ENCODE measurements at places on chromosomes 3 and 15.

GRCh38 chr3:48429960-48430707, at the start of gene PLXNB1:
Gene PLXNB1, minus strand, starts transcription at chr3:48430086. Its CDS starts 5,475 bp downstream, at chr3:48424611.
- H3K36me3 ChIP-seq, result peaks cover 7% of the 10 kb centered on the region
- no peaks in the 10 kb centered on the region for H3K27me3 ChIP-seq
- DNase-seq, result peak; percentile 75
- peak within 1 kb of the TSS; percentile 68 for H3K4me3 ChIP-seq

DNA sequence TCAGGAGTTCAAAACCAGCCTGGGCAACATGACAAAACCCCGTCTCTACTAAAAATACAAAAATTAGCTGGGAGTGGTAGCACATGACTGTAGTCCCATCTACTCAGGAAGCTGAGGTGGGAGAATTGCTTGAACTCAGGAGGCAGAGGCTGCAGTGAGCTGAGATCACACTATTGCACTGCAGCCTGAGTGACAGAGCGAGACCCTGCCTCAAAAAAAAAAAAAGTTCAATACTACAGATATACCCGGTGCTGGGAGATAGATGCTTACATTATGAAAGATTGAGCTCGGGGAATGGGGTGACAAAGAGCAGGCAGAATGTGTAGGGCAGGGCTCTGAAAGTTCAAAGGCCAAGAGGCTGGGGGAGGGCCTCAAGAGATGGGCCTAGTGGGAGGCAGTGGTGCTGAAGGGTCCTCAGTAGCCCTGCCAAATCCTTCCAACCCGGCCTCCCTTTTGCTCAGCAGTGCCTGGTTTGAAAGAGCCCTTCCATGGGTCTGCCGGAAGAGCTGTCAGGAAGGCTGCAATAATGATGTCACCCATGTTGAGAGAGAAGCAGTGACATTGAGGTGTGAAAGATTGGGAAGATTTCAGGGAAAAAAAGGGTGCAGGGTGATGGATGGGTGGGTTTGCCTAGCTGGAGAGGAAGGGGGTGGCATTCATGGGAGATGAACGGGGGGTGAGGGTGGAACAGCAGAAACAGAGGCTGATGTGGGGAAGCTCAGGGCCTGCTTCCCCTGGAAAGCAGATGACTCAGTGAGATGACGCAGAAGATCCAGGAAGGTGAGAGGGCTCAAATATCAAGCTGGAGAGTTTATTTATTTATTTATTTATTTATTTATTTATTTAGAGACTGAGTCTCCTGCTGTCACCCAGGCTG, 20.0 kb upstream of the IREB2 start:
- no peaks in the 10 kb centered on the region for H3K4me1 ChIP-seq
- no peak overlapping the region for H3K4me3 ChIP-seq
- peak; percentile 18 for DNase-seq
- H3K36me3 ChIP-seq, result no peaks in the 10 kb centered on the region
- no peak overlapping the region for H3K27ac ChIP-seq
- peaks cover 11% of the 10 kb centered on the region for H3K27me3 ChIP-seq

DNA sequence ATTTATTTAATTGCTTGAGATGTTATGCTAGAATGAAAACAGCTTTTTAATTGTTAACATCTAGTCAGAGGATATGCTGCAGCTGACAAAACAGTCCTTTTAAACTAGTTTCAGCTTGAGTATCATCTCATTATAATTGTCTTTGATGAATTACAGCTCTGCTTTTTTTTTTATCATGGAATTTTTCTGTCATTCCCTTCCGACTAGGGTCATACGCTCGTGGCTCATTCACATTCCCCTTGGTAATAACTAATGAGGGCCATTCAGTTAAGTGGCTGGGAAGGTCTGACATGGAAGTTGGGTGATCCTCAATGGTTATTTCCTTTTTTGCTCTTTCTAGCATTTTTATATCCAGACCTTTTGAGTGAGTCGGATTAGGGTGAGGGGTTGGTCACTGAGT, 77.0 kb downstream of the PGPEP1L start:
- no peaks in the 10 kb centered on the region for H3K4me1 ChIP-seq
- no peaks in the 10 kb centered on the region for H3K27me3 ChIP-seq
- no peak overlapping the region for H3K27ac ChIP-seq
- H3K4me3 ChIP-seq, result no peak overlapping the region
- DNase-seq, result no peak
- H3K36me3 ChIP-seq, result peaks cover 39% of the 10 kb centered on the region

GRCh38 chr3:107258300-107258699, 118.9 kb upstream of the CCDC54 start:
- H3K27me3 ChIP-seq, result no peaks in the 10 kb centered on the region
- H3K27ac ChIP-seq, result no peak overlapping the region
- DNase-seq, result no peak

DNA sequence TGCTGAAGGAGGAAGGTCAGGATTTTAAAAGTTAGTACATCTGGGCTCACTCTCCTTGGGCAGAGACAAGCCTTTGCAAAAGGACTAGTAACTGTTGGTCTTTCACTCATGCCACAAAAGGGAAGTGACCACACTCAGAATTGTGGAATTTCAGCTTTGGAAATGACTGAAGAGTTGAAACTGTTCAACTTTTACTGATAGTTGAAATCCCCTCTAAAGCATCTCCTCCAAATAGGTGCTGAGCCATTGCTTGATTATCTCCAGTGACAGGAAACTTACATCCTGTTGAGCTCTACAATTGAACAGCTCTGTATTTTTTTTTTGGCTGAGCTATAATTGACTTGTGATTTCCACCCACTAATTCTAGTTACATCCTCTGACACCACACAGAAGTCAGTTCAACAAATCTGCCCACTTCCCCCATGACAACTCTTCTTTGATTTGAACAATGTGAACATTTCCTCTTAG, 254.8 kb upstream of the TPRG1 start:
- no peaks in the 10 kb centered on the region for H3K27me3 ChIP-seq
- peaks cover 17% of the 10 kb centered on the region for H3K4me1 ChIP-seq
- DNase-seq, result no peak
- no peak overlapping the region for H3K4me3 ChIP-seq
- H3K36me3 ChIP-seq, result no peaks in the 10 kb centered on the region

- peaks cover 12% of the 10 kb centered on the region for H3K27me3 ChIP-seq
- H3K4me1 ChIP-seq, result peaks cover 19% of the 10 kb centered on the region
- H3K4me3 ChIP-seq, result no peak overlapping the region
- no peaks in the 10 kb centered on the region for H3K36me3 ChIP-seq
Measured at GRCh38 chr3:14358426-14359211, 43.8 kb upstream of the SLC6A6 start.

GRCh38 chr3:17972476-17972875, 230.0 kb upstream of the TBC1D5 start:
- H3K27me3 ChIP-seq, result no peaks in the 10 kb centered on the region
- no peaks in the 10 kb centered on the region for H3K36me3 ChIP-seq
- H3K4me3 ChIP-seq, result no peak overlapping the region
- no peak for DNase-seq

GRCh38 chr3:195209083-195209846, 61.7 kb downstream of the XXYLT1 start:
- H3K27me3 ChIP-seq, result no peaks in the 10 kb centered on the region
- H3K36me3 ChIP-seq, result no peaks in the 10 kb centered on the region
- no peak for DNase-seq
- H3K27ac ChIP-seq, result peak overlapping the region; percentile 91

DNA sequence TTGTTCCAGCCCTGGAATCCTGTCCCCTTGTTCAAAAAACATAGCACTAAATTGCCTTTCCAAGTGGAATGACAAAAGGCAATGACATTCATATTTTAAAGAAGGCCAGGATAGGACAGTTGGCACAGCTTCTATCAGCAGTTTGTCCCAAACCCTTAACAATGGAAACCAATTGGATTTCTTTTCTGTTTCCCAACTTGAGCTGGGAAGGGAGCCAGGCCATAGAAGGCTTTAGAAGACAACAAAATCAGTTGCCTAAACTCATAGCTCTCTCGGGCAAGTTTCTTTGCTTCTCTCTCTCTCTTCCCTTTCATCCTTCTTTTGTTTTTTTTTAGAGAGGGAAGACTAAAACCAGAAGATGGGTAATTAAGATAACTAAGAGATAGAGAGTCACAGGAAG, 227.7 kb upstream of the TPRG1 start:
- DNase-seq, result no peak
- peaks cover 16% of the 10 kb centered on the region for H3K4me1 ChIP-seq
- H3K4me3 ChIP-seq, result no peak overlapping the region
- H3K36me3 ChIP-seq, result no peaks in the 10 kb centered on the region

DNA sequence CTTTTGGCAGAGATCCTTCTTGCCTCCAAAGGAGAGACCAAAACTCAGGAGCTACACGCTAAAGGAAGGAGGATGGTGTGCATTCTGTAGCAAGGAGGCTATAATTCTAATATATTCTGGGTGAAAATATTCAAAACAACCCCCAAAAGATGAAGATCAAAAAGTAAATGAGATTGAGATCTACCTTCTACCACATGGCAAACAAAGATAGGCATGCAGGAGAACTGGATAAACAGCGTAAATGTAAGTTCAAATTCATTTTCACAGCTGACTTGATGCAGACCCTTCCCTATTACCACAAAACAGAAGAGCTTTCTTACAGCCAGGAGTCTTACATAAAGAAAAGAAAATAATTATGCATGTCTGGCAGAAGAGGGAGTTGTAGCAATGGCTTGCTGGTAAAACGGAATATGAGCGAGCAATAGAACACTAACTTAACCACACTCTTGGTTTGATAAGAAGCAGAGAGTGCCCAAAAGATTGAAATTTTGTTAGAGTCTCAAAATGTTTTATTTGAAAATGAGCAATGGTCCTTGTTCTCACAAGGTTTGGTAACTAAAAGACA, 272.7 kb downstream of the MECOM start:
- H3K36me3 ChIP-seq, result no peaks in the 10 kb centered on the region
- DNase-seq, result peak; percentile 22
- H3K27ac ChIP-seq, result no peak overlapping the region
- no peak overlapping the region for H3K4me3 ChIP-seq
- H3K27me3 ChIP-seq, result no peaks in the 10 kb centered on the region

- no peaks in the 10 kb centered on the region for H3K27me3 ChIP-seq
- H3K4me3 ChIP-seq, result no peak overlapping the region
- no peak for DNase-seq
- H3K36me3 ChIP-seq, result no peaks in the 10 kb centered on the region
Measured at GRCh38 chr3:3081381-3082233, 28.6 kb downstream of the IL5RA start.

- no peaks in the 10 kb centered on the region for H3K27me3 ChIP-seq
- H3K4me3 ChIP-seq, result no peak overlapping the region
- no peak for DNase-seq
Measured at GRCh38 chr3:103976931-103977339, 1389.8 kb upstream of the ALCAM start.

GRCh38 chr3:185251272-185251671, 2.6 kb downstream of the EHHADH start:
- H3K36me3 ChIP-seq, result no peaks in the 10 kb centered on the region
- H3K27me3 ChIP-seq, result no peaks in the 10 kb centered on the region
- no peak for DNase-seq
- no peak overlapping the region for H3K4me3 ChIP-seq
- no peaks in the 10 kb centered on the region for H3K4me1 ChIP-seq

DNA sequence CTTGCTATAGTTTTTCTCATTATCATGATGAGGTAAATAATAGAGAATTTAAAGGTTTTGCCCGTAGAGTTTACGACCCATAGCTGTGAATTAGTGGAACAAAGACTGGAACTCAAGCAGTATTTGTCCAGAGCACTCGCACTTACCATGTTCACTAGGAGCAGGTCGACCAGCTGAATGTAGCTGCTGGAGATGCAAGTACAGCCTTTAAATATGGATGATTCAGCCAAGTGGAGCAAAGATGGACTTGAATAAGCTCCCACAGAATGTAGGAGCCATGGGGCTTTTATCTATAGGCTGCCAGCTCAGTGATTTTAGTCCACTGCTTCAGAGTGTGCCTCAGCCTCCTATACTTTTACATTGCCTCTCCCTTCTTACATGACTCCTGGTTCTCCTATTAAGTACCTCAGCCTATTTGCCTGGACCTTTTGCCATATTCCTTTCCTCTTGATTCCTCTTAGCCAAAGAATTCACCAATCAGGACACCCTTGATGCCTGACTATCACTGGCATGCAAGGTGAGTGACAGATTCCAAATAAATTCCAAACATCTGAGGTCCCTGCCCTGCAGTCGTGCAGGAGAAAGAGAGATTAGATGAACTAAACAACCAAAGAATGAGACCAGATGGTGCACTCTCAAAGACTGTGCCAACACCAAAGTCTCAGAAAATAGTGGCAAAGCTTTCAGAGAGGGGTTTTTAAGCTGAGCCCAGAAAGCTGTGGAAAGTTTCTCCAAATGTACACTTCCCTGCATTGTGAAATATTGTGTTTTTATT, 3.9 kb downstream of the MKRN3 start:
- no peaks in the 10 kb centered on the region for H3K36me3 ChIP-seq
- no peaks in the 10 kb centered on the region for H3K27me3 ChIP-seq
- peak; percentile 6 for DNase-seq
- H3K27ac ChIP-seq, result peak overlapping the region; percentile 13
- peaks cover 9% of the 10 kb centered on the region for H3K4me1 ChIP-seq

- no peak overlapping the region for H3K4me3 ChIP-seq
- H3K27ac ChIP-seq, result no peak overlapping the region
- no peaks in the 10 kb centered on the region for H3K27me3 ChIP-seq
- DNase-seq, result no peak
- H3K4me1 ChIP-seq, result no peaks in the 10 kb centered on the region
- no peaks in the 10 kb centered on the region for H3K36me3 ChIP-seq
Measured at GRCh38 chr15:35777061-35777460, 231.1 kb upstream of the DPH6 start.

DNA sequence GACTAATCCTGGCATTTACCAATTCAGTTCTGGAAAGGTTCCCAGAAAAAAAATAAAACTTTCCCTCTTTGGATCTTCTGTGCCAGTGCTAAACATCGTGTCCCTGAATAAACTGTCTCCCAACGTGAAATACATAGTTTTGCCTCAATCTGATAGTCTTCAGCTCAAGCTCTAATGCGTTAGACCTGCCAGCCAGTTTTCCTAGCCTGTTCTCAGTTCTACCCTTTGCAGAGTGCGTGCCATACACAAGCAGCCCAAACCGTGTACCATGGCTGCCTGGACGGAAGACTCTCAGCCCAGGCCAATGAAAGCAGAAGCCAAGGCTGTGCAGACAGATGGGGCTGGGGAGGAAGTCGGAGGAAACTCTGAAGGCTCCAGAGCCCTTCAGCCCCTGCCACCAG, 11.4 kb upstream of the OCA2 start:
- no peaks in the 10 kb centered on the region for H3K27me3 ChIP-seq
- no peak overlapping the region for H3K27ac ChIP-seq
- no peak for DNase-seq
- H3K4me1 ChIP-seq, result peaks cover 14% of the 10 kb centered on the region
- no peak overlapping the region for H3K4me3 ChIP-seq

DNA sequence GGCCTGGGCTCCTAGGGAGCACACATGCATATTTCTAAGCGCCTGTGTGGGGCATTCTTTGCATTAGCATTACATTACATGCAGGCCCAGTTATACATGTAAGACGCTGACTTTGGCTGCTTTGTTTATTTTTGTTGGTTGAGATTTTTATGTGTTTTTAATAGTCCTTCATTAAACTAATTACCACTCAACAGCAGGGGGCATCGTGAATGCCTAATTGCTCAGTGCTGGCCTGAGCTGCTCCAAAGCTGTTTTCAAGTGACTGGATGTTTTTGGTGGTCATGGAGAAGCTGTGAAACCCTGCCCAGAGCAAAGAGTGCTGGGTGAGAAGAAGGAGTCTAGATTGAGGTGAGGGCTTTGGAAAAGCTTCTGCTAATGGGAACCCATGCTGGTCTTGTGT, 41.5 kb downstream of the GPD1L start:
- DNase-seq, result no peak
- H3K27me3 ChIP-seq, result no peaks in the 10 kb centered on the region
- no peak overlapping the region for H3K27ac ChIP-seq

GRCh38 chr3:142611206-142611605, 15.0 kb downstream of the PLS1 start:
- no peaks in the 10 kb centered on the region for H3K36me3 ChIP-seq
- no peak overlapping the region for H3K27ac ChIP-seq
- no peaks in the 10 kb centered on the region for H3K27me3 ChIP-seq
- H3K4me1 ChIP-seq, result no peaks in the 10 kb centered on the region

- peaks cover 2% of the 10 kb centered on the region for H3K4me1 ChIP-seq
- no peaks in the 10 kb centered on the region for H3K27me3 ChIP-seq
- H3K36me3 ChIP-seq, result no peaks in the 10 kb centered on the region
Measured at GRCh38 chr15:58203537-58203936, 65.4 kb downstream of the AQP9 start.

All from astrocyte (in vitro differentiated cells and primary cell).